Fibroblast of lung (primary cell): ENCODE measurements at places on chromosomes 13 and 19.

DNA sequence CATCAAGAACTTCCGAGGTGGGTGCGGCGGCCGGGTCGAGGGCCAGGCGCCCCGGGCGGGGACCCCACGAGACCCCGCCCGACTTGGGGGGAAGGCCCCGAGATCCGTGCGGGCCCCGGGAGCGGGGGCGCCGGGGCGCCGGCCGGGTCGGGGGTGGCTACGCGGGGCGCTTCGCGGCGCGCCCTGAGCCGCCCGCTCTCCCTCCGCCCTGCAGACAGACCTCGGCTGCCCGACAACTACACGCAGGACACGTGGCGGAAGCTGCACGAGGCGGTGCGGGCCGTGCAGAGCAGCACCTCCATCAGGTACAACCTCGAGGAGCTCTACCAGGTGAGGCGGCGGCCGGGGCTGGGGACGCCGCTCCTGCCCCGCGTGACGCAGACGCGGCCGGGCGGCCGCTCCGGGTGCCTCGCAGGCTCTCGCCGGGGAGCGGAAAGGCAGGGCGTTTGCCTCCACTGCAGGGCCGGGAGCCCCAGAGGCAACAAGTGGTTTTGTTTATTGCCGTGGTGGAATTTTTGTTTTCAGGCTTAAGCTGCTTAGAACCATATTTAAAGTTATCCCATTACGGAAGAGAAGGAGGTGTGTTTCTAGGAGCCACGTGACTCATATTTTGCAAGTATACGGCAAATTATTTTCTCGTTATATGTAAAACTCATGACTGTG is 477 bp downstream of the CUL4A start:
- DNase-seq, result peak; percentile 59

DNA sequence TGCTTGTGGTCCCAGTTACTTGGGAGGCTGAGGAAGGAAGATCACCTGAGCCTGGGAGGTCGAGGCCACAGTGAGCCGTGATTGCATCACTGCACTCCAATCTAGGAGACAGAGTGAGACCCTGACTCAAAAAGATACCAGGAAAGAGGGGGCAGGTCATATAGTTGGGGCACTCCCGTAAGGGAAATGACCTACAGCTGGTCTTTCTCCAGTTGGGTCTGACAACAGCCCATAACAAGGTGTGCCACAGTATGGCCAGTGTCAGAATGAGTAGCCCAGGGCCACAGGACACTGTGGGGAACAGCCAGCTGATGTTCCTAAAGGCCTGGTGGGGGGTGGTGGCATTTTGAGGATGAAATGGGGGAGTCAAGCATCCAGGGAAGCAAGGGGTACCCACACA is 10.8 kb downstream of the DNMT1 start:
- no peak for DNase-seq

GRCh38 chr13:24269821-24270220 is 39.6 kb upstream of the C1QTNF9 start:
- peak; percentile 21 for DNase-seq

- DNase-seq, result peak; percentile 8
These were observed 3.1 kb upstream of the GRK1 start for GRCh38 chr13:113663934-113664333.

- DNase-seq, result no peak
These were observed 3.8 kb upstream of the MYPOP start for GRCh38 chr19:45906221-45906620.

DNA sequence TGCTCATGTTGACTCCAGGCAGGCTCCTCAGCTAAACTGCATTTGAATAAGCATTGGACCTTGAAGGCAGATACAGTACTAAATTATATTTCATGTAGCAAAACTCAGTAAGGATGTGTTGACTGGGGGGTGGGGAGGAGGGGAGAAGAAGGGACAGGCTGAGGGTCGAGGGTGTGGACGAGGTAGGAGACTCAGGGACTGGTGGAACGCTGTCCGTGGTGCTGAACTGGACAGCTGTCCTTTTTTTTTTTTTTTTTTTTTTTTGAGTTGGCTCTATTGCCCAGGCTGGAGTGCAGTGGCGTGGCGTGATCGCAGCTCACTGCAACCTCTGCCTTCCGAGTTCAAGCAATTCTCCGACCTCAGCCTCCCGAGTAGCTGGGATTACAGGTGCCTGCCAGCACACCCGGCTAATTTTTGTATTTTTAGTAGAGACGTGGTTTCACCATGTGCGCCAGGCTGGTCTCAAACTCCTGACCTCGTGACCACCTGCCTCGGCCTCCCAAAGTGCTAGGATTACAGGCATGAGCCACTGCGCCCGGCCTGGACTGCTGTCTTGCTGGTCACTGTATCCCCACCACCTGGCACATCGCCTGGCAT is 33.2 kb upstream of the CASP14 start:
- peak; percentile 1 for DNase-seq

- DNase-seq, result no peak
These were observed 985 bp upstream of the KCNK6 start for GRCh38 chr19:38318660-38319059.

GRCh38 chr19:32800754-32801153 is 68.8 kb downstream of the SLC7A9 start:
- DNase-seq, result no peak

DNA sequence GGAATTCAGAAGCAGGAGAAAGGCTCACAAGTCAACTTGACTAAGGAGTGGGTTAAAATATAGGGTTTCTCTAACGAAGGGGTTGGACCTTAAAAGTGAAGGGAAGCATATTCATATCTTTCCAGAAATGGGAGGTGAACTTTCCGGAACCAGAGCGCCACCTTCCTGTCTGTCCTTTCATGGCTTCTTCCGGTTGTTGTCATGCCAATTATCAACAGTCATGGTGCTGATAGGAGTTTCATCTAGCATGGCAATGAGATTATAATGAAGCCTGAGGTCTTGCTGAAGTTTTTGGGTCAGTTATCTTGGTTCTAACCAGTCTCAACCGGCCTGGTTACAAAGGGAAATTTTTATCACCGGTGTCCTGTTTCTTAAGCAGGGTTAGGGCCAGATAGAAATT is 162.9 kb upstream of the NBEA start:
- no peak for DNase-seq

GRCh38 chr13:31172535-31172934 is 10.8 kb upstream of the HSPH1 start:
- peak; percentile 79 for DNase-seq
